Foreskin keratinocyte (primary cell): ENCODE measurements at places on chromosomes 7 and 10. TPM values are rescaled to one million over a fixed set of nuclear protein-coding genes. Genes with fewer than 3 reads are reported as not detected.
A peak's percentile ranks its signal among the peaks of the same experiment; 100 is the strongest.

DNA sequence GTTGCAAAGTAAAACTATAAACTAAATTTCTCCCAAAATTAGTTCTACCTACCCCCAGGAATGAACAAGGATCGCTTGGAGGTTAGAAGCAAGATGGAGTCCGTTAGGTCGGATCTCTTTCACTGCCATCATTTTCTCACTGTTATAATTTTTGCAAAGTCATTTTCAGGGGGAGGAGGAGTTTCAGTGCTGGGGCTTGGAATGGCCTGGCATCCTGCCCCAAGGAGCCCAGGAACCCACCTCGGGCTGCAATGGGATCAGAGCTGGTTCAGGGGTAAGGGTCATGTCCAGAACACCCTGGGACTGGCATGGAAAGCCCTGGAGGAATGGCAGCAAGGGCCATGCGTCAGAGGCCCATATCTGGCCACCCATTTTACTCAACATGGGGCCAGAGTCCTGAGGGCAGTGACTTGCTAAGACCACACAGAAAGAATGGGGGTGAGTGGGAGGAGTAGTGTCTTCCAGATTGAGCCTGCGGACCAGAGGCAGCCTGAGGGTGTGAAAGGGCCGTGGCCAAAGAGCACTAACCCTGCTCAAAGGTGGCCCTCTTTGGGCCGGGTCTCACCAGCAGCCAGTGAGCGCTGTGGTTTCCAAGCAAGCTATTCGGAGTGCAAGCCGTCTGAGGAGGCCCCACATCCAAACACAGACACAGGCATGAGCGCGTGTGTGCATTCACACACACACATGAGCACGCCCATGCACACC is 31.8 kb downstream of the GPRIN2 start:
- peak; percentile 42 for DNase-seq

DNA sequence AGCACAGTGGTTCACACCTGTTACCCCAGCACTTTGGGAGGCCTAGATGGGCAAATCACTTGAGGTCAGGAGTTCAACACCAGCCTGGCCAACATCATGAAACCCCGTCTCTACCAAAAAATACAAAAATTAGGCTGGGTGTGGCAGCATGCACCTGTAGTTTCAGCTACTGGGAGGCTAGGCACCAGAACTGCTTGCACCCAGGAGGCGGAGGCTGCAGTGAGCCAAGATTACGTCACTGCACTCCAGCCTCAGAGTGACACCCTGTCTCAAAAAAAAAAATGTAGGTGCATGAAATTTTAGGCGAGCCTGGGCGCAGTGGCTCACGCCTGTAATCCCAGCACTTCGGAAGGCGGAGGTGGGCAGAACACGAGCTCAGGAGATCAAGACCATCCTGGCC is 9.6 kb downstream of the BCL7B start:
- DNase-seq: no peak

GRCh38 chr10:125592897-125593296 is 90.1 kb downstream of the TEX36 start:
- no peak for DNase-seq

DNA sequence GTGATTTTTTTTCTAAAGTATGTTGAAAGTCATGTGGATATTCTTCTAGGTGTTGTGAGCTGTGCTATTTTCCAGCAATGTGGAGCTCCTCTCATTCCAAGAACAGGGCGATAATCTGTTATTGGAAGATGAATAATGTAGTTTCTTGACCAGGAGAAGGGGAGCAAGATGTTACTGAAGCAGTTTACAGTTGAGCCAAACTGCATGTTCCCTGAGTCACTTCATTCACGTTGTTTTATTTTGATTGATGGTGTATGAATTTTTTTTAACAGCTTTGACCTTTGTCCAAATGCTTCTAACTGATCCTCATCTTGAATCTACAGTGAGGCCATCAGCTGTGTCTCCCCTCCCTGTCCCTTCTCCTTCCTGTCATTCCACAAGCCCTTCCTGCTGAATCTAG is 277.1 kb upstream of the KLF6 start:
- DNase-seq: no peak

DNA sequence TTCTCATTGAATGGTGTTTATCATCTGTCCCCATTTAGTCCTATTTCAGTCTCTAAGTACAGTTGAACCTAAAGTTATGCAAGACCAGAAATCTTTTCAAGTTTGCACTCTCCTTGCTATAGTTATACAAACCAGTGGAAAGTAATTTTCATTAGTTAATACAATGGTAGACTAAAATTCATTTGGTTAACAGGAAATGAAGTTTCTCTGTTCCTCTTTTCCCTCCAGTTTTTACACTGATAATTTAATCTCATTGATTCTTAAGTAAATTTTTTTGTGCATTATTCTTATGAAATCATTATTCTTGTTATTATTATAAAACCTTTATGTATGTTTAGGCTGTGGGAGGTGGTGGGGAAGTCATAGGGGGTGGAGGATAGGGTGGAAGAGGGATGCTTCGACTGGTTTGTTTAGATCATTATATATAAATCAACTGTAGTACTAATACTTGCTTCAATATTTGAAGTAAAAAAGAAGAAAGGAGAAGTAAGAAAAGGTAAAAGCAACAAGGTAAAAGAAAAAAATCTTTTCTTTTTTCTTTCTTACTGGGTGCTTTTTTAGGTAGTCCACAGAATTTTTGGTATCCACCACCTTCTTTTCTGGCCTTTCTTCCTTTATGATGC is 104.1 kb downstream of the GPR85 start:
- no peak for DNase-seq

DNA sequence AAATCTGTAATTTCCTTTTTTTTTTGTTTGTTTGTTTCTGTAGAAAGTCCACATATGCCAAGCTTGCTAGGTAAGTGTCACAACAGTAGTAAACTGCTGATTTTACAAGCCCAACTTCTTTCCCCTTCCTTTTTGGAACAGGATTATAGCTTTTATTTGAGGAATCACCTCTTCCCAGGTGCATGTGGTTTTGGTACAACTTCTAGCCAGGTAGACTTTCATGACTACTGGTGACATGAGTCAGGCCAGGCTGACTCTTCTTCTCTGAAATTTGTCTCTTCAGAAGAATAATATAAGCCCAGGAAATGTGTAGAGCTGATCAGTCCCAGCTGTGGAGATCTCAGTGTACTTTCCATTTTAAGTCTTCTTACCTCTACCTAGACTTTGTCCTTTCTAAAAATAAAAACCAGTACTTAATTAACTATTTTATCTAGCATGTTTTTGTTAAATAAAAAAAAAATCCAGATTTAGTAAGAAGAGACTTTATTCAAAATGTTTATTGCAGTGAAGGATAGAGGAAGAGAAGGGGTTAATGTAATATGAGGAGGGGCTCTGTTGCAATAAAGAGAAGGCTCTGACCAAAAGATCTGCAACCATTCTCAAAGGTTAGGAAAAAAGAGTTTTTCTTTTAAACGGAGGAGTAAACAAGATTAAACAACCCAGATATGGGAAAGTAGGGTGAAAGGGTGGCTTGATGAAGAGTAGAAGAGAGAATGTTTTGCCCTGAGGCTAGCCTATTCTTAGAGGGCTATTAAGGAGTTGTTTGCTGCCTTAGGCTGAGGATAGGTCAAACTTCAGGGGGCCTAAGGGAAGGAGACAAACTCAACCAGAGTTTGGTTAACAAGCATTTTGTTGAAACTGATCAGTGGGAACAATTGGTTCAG is 664.2 kb downstream of the SORCS1 start:
- DNase-seq: peak; percentile 60

- no peak for DNase-seq
These were observed 44.3 kb downstream of the ARL4A start for GRCh38 chr7:12731775-12732174.

- DNase-seq: no peak
These were observed 56.8 kb downstream of the PPP1R3C start for GRCh38 chr10:91576096-91576545.

GRCh38 chr10:531541-531940 is 157.9 kb downstream of the DIP2C start:
- DNase-seq: no peak

GRCh38 chr10:50512743-50513416 is 110.9 kb downstream of the SGMS1 start:
- DNase-seq: no peak

DNA sequence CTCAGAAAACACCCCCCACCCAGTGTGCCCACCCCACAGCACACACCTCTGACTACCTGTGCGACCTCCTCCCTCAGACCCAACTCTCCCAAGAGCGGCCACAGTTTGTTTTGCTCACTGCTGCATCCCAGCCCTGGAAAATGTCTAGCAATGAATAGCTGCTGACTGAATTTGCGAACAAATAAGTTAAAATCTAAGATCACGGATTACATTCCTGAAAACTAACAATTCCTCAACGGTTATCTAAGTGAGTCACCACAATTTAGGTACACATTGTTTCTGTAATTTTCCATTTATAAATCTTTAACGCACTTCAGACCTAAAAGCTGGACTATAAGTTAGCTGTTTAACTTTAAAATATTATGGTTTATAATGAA is 235.2 kb downstream of the ZMYND11 start:
- DNase-seq: no peak

GRCh38 chr7:114922026-114922651 is at the start of gene MDFIC:
Gene MDFIC, plus strand, starts transcription at chr7:114922094. Its CDS starts 940 bp downstream, at chr7:114923034.
- peak; percentile 13 for DNase-seq

DNA sequence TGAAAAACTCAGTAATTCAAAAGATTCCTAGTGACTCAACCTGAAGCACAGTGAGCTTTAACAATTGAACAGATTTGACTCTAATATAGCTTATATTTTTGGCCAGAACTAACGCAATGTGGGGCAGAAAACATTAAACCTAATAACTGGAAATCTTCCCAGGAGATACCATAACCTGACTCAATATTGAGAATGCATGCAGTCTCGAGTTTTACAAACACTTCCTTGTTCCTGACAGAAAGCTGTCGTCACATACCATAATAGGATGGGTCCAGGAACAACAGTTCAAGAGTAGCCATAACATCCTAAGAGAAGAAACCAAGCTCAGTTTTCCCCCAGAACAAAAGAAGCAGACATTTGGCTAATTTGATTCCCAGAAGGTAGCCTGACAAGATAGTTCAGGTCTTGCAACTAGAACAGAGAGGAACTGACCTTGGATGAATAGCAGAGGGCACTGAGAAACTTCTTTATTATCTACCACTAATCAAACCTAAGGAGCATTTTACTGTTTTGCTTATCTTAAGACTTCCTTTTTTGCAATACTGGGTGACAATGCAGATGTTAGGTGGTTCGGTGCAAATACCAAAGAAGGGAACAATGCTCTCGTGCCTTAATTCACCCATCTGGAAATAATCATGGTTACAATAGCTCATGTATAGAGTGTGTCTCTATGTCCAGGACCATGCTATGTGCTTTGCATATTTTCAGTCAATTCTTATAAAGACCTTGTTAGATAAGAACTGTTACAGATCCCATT is 38.6 kb upstream of the ACSL5 start:
- no peak for DNase-seq

GRCh38 chr10:46267132-46267985 is 19.4 kb upstream of the ANTXRL start:
- DNase-seq: no peak

- DNase-seq: no peak
These were observed 23.2 kb downstream of the PLAC9 start for GRCh38 chr10:80155696-80156215.

- no peak for DNase-seq
These were observed 1.3 kb downstream of the TMEM60 start for GRCh38 chr7:77796960-77797359.

DNA sequence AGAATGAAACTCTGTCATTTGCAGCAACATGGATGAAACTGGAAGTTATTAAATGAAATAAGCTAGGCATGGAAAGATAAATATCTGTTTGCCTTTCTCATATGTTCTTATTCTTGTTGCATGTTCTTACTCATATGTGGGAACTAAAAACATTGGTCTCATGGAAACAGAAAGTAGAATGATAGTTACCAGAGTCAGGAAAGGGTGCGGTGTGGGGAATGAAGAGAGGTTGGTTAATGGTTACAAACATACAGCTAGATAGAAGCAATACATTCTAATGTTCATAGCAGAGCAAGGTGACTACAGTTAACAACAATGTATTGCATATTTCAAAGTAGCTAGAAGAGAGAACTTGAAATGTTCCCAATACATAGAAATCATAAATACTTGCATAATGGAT is 105.1 kb downstream of the FAM107B start:
- no peak for DNase-seq

- DNase-seq: no peak
These were observed 34.3 kb upstream of the HERPUD2 start for GRCh38 chr7:35729061-35729783.

The UPK3BL2 gene
- polyA plus RNA-seq: 1.5 and 5.2 TPM in 2 replicates

The EPHA1 gene
- polyA plus RNA-seq: 20.1 and 22.3 TPM in 2 replicates

The CTBP2 gene
- polyA plus RNA-seq: 41.7 and 48.4 TPM in 2 replicates

The LRIT1 gene
- polyA plus RNA-seq: not detected in 2 replicates

The GALNT17 gene
- not detected in 2 replicates for polyA plus RNA-seq

The ZPBP gene
- polyA plus RNA-seq: not detected in 2 replicates

The FXYD4 gene
- not detected in 2 replicates for polyA plus RNA-seq

The LMOD2 gene
- polyA plus RNA-seq: not detected in 2 replicates

The CD36 gene
- 0.02 TPM in 1 of 2 replicates, not detected in the other for polyA plus RNA-seq
